Caco-2 (cell line): ENCODE measurements at places on chromosomes 5 and 9.

GRCh38 chr9:31702957-31703356, 681.5 kb upstream of the ACO1 start:
- no peak overlapping the region for H3K27ac ChIP-seq
- no peak for DNase-seq
- H3K36me3 ChIP-seq, result no peaks in the 10 kb centered on the region
- H3K27me3 ChIP-seq, result no peaks in the 10 kb centered on the region
- no peak overlapping the region for H3K4me3 ChIP-seq

- DNase-seq, result peak; percentile 6
- no peaks in the 10 kb centered on the region for H3K4me1 ChIP-seq
- H3K36me3 ChIP-seq, result no peaks in the 10 kb centered on the region
- no peak overlapping the region for H3K4me3 ChIP-seq
- no peak overlapping the region for H3K27ac ChIP-seq
- H3K27me3 ChIP-seq, result no peaks in the 10 kb centered on the region
Observed at GRCh38 chr9:124788542-124789217, 11.7 kb downstream of the OLFML2A start.

DNA sequence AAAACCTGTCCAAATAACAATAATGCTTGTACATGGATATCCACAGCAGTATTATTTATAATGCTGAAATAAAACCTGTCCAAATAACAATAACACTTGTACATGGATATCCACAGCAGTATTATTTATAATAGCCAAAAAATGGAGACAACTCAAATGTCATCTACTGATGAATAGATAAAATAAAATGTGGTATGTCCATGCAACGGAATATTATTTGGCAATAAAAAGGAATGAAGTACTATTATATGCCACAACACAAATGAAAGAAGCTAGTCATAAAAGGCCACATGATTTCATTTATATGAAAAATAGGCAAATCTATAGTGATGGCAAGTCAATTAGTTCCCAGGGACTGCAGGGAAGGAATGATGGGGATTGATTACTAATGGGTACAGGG, 31.8 kb upstream of the GRAMD2B start:
- DNase-seq, result no peak
- no peaks in the 10 kb centered on the region for H3K27me3 ChIP-seq
- H3K4me3 ChIP-seq, result no peak overlapping the region
- H3K4me1 ChIP-seq, result no peaks in the 10 kb centered on the region

GRCh38 chr9:4781408-4781807, 11.3 kb upstream of the RCL1 start:
- no peak for DNase-seq
- no peaks in the 10 kb centered on the region for H3K36me3 ChIP-seq
- no peaks in the 10 kb centered on the region for H3K27me3 ChIP-seq
- no peak overlapping the region for H3K27ac ChIP-seq

DNA sequence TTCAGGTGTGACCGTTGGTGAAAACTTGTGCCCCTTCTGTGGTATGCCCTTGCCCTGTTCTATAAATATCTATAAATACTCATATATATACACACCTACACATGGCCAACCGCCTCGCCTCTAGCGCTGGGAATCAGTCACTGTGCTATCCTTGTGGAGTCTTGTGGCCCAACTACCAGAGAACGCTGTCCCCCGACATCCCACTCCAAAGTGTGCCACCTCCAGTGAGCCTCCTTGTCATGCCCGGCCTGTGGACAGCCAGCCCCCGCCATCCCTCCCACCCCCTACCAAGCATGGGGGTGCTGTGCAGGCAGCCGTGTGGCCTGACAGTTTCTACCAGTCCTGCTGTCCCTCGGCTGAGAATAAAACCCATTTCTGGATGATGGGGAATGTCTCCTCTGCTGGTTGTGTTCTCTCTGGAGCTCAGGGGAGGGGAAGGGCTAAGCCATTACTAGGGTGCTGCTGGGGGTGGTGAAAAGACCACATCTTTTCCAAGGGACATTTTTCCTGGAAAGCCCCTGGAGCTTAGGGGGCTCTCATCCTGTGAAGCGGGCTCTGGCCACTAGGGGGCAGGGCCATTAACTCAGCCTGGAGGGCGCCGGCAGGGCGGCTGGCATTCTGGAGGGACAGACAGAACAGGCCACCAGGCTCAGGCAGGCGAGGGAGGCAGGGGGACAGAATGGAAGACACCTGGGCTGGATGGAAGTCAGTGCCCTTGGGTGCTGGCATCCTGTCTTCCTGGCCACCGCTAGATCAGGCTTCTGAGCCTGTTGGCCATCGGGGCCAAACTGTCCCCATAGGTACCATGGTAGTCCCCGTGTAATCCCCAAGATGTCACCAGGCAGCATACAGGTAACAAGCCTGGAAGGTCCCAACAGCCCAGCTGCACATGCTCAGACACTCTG, 20.7 kb downstream of the GOLGA2 start:
- H3K27me3 ChIP-seq, result no peaks in the 10 kb centered on the region
- no peak overlapping the region for H3K4me3 ChIP-seq
- H3K27ac ChIP-seq, result peak overlapping the region; percentile 69
- peaks cover 3% of the 10 kb centered on the region; the same call in 1 of the 2 replicates for H3K36me3 ChIP-seq
- peak; percentile 70 for DNase-seq

GRCh38 chr5:76099756-76100155, 16.6 kb downstream of the SV2C start:
- no peaks in the 10 kb centered on the region for H3K36me3 ChIP-seq
- H3K27ac ChIP-seq, result no peak overlapping the region
- H3K27me3 ChIP-seq, result no peaks in the 10 kb centered on the region
- no peaks in the 10 kb centered on the region for H3K4me1 ChIP-seq
- no peak for DNase-seq

DNA sequence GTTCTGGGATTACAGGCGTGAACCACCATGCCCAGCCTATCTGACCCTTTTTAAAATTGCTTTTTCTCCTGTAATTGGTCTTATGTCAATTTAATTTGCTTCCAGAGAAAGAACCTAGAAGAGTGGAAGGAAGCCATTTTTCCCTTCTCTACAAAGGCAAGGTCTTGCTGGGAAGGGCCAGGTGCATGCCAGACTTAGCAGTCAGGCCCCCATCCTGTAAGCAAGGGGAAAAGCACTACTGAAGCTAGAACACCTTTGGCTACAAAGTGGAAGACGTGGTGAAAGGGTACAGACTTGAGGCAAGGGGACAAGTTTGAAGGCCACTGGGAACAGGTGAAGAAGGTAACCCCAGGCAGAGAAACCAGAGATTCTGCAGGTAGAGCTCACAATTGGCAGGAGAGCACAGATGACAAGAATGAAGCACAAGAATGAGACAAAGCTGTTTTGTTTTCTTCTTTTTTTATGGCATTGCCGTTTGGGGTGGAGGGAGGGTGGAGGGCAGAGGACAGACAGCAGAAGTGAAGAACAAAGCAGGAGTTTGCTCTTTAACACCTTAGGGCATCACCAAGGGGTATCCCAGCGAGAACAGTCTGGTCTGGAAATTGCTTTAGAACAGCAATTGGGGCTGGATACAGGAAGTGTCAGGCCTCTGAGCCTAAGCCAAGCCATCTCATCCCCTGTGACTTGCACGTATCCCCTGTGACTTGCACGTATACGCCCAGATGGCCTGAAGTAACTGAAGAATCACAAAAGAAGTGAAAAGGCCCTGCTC, 72.9 kb downstream of the SERINC5 start:
- no peak overlapping the region for H3K4me3 ChIP-seq

DNA sequence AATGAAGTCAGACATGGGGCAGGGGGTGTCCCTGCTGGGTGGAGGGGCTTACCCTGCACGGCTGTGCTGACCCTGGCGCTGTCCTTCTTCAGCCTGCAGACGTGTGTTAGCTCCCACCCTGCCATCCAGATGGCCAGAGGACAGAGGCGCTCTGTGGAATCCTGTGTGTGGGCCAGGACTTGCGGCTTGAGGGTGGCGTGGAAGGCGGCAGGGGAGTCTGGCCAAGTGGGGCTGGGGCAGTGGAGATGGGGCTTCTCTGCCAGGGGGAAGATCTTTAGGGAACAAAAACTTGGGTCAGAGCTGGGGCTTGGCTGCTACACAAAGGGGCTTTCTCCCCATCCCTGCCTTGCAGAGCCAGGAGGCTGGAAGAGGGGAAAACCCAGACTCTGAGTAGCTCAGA, 46.5 kb upstream of the SYNPO start:
- H3K4me1 ChIP-seq, result peaks cover 58% of the 10 kb centered on the region
- H3K36me3 ChIP-seq, result no peaks in the 10 kb centered on the region
- no peak overlapping the region for H3K4me3 ChIP-seq

GRCh38 chr5:5711112-5711511, 288.6 kb downstream of the ICE1 start:
- H3K4me3 ChIP-seq, result no peak overlapping the region
- DNase-seq, result no peak
- H3K27me3 ChIP-seq, result no peaks in the 10 kb centered on the region
- no peaks in the 10 kb centered on the region for H3K4me1 ChIP-seq

DNA sequence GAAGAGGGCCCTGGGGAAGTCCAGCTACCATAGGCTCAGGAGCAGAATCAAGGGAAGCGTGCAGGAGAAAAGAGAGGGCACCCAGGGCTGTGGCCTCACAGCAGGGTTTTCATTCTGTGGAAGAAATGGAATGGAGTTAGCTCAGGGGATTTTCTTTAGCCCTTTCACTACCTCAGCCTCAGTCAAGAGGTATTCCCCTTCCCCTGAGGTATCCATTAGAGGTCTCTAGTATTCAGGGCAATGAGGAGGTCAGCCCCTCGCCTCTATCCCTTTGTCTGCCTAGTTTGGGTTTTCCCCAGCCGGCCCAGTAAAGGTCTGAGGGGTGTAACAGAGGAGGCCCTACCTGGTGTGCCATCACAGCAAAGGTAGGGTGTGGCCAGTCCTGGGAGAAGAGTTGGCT, 21.5 kb downstream of the GFRA3 start:
- H3K4me3 ChIP-seq, result no peak overlapping the region
- H3K4me1 ChIP-seq, result no peaks in the 10 kb centered on the region
- no peak for DNase-seq
- no peak overlapping the region for H3K27ac ChIP-seq
- H3K36me3 ChIP-seq, result no peaks in the 10 kb centered on the region

DNA sequence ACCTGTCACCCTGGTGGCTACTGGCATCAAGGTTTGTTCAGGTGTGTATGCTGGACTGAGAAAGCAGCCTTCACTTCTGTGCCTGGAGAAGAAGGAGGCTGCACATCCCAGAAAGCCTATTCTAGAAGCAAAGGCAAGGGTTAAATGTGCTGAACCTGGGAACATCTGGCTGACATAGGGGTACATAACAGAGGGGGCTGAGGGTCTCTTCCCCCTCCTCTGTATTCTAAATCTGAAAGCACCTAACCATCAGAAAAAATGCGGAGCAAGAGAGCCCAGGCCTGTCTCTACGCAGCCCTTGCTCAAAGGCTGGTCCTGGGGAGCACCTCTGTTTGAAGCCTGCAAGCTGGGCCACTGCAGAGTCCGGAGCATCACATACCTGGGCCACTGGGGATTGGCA, 53.2 kb upstream of the FSTL4 start:
- H3K4me3 ChIP-seq, result no peak overlapping the region
- H3K27ac ChIP-seq, result no peak overlapping the region
- no peak for DNase-seq

- H3K27ac ChIP-seq, result peak overlapping the region; percentile 63
- H3K4me1 ChIP-seq, result peaks cover 14% of the 10 kb centered on the region
- H3K4me3 ChIP-seq, result peak overlapping the region; percentile 63
Observed at GRCh38 chr9:110047955-110048402, 160.0 kb downstream of the C9orf152 start.

DNA sequence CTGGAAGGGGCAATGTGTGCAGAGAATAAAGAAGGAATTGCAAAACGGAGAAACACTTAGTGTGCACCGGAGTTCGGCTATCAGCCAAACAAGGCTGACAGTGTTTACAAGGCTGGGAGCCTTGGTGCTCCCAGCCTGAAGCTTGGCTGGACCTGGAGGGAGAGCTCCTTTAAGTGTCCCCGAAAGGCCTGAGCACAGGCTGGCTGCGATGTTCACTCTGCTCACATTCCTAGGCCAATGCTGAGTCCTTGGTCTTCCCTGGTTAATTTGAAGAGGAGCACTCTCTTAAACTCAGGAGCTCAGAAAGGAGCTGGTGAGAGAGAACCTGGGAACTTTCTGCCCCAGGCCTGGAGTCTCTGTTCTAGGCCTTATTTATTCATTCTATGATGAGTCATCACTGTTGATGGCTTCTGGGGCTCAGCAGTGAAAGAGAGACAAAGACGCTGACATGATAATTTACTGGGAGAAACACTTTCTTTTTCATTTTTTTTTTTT, 88.6 kb upstream of the MYO10 start:
- no peaks in the 10 kb centered on the region for H3K36me3 ChIP-seq
- H3K4me1 ChIP-seq, result no peaks in the 10 kb centered on the region
- H3K27me3 ChIP-seq, result no peaks in the 10 kb centered on the region
- no peak for DNase-seq

DNA sequence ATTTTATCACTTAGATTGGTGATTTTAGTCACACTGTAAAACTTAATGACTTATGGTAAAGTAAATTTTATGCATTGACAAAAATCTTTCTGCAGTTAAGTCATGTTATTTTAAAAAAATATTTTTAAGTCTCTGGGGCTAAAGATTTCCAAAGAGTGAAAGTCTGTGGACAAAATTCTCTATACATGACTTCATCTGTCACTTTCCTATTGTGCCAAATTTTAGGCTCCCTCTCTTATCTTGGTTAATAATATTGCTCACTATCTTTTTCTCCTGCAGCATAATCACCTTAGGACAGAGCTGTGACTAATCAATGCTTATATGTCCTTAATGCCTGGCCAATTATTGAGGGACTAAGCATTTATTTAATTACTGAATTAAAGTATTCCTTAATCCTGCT, 15.2 kb downstream of the LURAP1L start:
- no peak for DNase-seq
- H3K4me3 ChIP-seq, result no peak overlapping the region
- no peak overlapping the region for H3K27ac ChIP-seq
- no peaks in the 10 kb centered on the region for H3K36me3 ChIP-seq

- H3K4me1 ChIP-seq, result no peaks in the 10 kb centered on the region
- no peak within 1 kb of the TSS for H3K27ac ChIP-seq
- DNase-seq, result no peak
- no peaks in the 10 kb centered on the region for H3K36me3 ChIP-seq
Observed at GRCh38 chr5:140821375-140822280, at the start of gene PCDHA5. TSS of gene PCDHA5 (plus strand) at chr5:140821613.

GRCh38 chr9:33129886-33130881, 37.0 kb downstream of the B4GALT1 start:
- peaks cover 69% of the 10 kb centered on the region for H3K4me1 ChIP-seq
- DNase-seq, result peak; percentile 87
- no peak overlapping the region for H3K4me3 ChIP-seq
- no peaks in the 10 kb centered on the region for H3K27me3 ChIP-seq

DNA sequence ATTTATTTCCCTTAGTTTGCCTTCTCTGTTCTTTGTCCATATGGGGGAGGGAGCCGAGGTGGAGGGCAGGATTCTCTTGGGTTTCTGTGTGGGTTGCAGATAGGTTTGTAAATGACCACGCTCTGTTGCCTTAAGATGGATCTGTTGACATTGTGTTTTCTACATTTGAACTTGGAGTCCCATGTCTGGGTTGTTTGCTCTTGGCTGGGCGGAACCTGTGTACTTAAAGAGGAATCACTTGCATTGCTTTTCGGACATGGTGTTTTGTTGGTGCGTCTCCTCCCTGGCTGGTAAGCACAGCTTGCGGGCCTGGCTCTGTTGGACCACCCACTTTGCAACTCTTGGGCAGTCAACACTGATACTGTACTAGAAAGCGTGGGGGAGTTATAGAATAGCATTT, 45.9 kb downstream of the EHMT1 start:
- H3K36me3 ChIP-seq, result 0 out of 2 replicates have a peak, but pooled peaks cover 1% of the 10 kb centered on the region
- DNase-seq, result no peak
- no peak overlapping the region for H3K4me3 ChIP-seq
- no peaks in the 10 kb centered on the region for H3K27me3 ChIP-seq
- H3K27ac ChIP-seq, result no peak overlapping the region

- H3K4me1 ChIP-seq, result no peaks in the 10 kb centered on the region
- no peaks in the 10 kb centered on the region; the same call in 1 of the 2 replicates for H3K36me3 ChIP-seq
- DNase-seq, result no peak
- peak overlapping the region; percentile 42 for H3K27ac ChIP-seq
- H3K27me3 ChIP-seq, result no peaks in the 10 kb centered on the region
Observed at GRCh38 chr9:86046930-86047341, 52.4 kb downstream of the GOLM1 start.

GRCh38 chr9:20508242-20508641, 114.1 kb downstream of the MLLT3 start:
- no peak overlapping the region for H3K27ac ChIP-seq
- DNase-seq, result no peak
- no peaks in the 10 kb centered on the region for H3K4me1 ChIP-seq
